ENCODE measurements at places on chromosomes 6 and 20.

DNA sequence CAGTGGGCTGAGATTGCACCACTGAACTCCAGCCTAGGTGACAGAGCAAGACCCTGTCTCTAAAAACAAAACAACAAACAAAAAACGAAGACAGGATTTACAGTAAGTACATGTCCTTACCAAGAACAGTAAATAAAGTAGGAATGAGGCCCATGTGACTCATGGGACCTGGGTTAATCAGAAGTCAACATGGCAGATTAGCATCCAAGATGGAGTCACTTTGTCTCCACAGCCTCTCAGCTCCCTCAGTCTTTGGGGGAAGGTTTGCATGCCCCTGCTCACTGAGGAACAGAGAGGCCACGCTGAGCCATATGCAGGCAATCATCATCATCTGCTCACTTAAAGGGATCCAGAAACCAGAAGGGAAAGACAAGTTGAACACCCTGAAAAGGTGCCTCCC is 7.8 kb upstream of the MUC22 start:
- DNase-seq, result no peak

DNA sequence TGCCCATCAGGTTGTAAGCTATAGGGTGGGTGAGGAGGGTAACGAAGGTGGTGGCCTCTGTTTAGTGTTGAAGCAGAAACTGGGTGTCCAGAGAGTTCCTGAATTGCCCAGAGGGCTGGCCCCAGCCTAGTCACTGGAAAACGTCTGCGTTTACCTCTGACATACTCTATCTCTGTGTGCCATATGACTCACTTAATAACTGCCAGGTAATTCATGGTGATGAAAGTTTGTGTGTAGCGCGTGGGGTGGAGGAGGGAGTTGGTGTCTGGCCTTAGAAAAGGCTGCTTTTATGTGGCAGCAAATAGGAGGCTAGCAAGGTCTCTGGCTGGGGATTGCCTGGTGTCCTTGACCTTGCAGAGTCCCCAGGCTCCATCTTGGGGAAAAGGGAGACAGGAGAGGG is 47.3 kb downstream of the SLC35D3 start:
- no peak for DNase-seq

- no peak for DNase-seq
Observed at GRCh38 chr6:26367114-26367513, 2.1 kb downstream of the BTN3A2 start.

DNA sequence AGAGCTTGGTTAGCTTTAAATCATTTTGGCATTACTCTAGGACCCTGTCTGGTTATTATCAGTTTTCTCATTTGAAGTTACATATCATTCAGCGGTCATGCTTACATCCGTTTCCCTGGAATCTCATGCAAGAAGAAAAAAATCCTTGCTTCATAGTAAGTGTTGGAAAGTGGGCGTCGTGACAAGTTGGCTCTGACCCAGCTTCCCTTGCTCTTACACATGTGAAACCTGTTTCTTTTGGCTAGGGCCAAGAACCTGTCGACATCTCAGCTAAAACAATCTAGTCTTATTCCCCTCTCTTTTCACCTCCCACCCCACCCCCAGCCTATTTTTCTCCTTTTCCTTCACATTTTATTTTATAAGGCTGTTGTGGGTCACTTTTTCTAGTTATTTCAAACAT is 45.5 kb downstream of the ANKS1A start:
- DNase-seq, result no peak

DNA sequence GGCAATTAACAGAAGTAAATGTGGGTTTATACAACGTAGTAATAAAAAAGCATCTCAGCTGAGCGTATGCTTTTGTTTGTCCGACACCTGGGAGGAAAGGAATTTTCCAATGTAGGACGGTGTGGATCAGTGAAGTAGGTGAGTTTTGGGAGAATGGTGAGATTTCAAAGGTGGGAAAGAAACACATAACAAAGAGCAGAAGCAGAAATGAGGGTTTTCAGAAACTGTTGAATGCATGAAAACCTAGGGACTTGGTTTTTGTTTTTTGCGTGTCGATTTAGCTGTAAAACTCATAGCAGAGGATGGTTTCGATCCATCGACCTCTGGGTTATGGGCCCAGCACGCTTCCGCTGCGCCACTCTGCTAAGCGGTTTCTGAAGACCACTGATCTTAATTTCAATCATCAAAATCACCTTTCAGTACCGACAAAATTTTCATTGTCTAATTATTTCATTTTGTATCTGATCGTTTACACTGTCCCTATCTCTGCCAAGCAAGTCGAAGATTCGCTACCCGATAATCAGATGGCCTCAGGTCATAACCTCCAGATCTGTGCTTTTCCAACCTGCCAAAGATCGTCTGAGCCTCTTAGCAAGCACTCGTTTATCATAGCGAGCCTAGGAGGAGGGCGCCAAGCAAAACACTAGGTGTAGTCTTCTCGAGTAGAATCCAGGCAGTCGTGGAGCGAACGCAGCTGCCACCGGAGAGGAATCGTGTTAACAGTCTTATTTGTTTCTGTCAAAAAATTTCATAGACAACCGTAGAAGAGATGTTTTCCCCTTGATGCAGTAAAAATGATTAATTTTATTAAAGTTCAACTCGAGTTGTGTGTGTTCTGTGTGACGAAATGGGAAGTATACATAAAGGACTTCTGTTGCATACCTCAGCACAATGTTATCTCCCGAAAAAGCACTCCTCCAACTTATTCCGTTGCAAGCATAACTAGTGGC is 20.9 kb upstream of the POM121L2 start:
- no peak for DNase-seq

GRCh38 chr6:97136626-97137358 is 146.2 kb downstream of the MMS22L start:
- DNase-seq, result no peak
